Left hindlimb (tissue), 1 donor: ENCODE measurements at places on chromosomes 3 and 15.

- no peak for DNase-seq
Measured at GRCh38 chr3:57740027-57740426, 16.1 kb upstream of the SLMAP start.

GRCh38 chr3:187662848-187663409 lies 7.3 kb downstream of the SST start:
- DNase-seq = no peak

DNA sequence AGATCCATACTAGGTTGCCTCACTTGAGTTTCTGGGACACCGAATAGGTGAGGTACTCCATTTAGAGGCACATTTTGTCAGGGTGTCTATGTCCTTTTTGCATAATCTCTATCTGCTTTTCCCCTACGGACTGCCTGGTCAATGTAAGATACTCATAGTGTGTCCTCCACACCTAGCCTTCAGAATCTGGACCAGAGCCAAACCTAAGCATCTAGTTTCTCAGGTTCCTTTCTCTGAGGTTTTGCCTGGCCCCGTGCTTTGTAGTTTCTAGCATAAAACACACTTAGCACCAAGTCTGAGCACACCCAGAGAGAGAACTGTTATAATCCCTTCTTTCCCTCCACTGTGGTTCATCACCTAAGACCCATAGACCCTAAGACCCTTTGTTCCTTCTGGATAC lies 105.9 kb upstream of the MLF1 start:
- DNase-seq = no peak

GRCh38 chr3:49813497-49814174 lies at the start of gene UBA7:
TSS of gene UBA7 (minus strand) at chr3:49813953. CDS start at chr3:49813787, 166 bp downstream.
- peak; percentile 64 for DNase-seq

DNA sequence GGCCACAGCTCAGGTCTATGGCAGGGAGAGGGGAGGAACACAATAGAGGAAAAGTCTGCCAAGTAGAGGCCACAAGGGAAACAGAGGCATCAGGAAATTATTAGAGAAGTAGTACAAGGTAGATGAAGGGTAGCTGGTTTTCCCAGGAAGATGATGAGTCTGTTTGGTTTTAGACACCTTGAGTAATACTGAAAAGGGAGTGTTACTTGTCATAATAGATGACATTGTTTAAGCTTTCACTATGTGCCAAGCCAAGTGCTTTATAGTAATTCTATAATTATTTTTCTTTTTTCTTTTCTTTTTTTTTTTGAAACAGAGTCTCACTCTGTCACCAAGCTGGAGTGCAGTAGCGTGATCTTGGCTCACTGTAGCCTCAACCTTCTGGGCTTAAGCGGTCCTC lies 13.7 kb downstream of the PXK start:
- DNase-seq = no peak

GRCh38 chr15:68980786-68981185 lies 33.7 kb upstream of the NOX5 start:
- no peak for DNase-seq

GRCh38 chr3:106010829-106011228 lies 142.0 kb upstream of the CBLB start:
- DNase-seq = no peak

- DNase-seq = no peak
Measured at GRCh38 chr15:51263726-51264125, 74.7 kb downstream of the CYP19A1 start.

DNA sequence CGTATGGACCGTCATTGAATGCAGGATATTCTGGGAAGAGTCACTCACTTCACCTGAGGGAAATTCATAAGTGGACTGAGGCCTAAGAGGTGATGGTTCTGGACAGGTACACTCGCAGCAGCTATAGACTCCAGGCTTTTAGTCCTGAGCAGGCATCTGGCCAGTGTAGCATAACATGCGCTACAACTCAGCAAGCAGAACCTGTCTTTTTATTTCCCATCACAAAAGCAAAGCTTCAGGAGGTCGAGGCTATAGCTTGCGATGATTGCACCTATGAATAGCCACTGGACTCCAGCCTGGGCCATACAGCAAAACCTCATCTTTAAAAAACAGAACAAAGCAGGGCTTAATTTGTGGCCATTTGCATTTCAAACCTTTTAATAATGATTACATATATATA lies 185.8 kb downstream of the KCNH8 start:
- DNase-seq = no peak

GRCh38 chr15:51736751-51737521 lies 519 bp downstream of the LYSMD2 start:
- DNase-seq = peak; percentile 42

- DNase-seq = no peak
Measured at GRCh38 chr3:71281280-71281679, 302.2 kb downstream of the FOXP1 start.

- no peak for DNase-seq
Measured at GRCh38 chr3:170098753-170099152, 61.0 kb downstream of the GPR160 start.

GRCh38 chr15:60972301-60972700 lies 256.8 kb downstream of the RORA start:
- DNase-seq = no peak
